SIG-M5 (cell line): ENCODE measurements at places on chromosomes 6 and 20.

- DNase-seq, result no peak
Measured at GRCh38 chr6:135985471-135985870, 134.0 kb downstream of the PDE7B start.

- DNase-seq, result no peak
Measured at GRCh38 chr6:946546-946945, 253.6 kb upstream of the EXOC2 start.

GRCh38 chr20:37920270-37920669, 17.3 kb downstream of the VSTM2L start:
- no peak for DNase-seq

DNA sequence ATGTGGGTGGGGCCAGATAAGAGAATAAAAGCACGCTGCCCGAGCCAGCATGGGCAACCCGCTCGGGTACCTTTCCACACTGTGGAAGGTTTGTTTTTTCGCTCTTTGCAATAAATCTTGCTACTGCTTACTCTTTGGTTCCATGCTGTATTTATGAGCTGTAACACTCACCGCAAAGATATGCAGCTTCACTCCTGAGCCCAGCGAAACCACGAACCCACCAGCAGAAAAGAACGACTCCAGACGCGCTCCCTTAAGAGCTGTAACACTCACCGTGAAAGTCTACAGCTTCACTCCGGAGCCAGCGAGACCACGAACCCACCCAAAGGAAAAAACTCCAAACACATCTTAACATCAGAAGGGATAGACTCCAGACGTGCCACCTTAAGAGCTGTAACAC, 76.7 kb downstream of the TFAP2A start:
- no peak for DNase-seq

DNA sequence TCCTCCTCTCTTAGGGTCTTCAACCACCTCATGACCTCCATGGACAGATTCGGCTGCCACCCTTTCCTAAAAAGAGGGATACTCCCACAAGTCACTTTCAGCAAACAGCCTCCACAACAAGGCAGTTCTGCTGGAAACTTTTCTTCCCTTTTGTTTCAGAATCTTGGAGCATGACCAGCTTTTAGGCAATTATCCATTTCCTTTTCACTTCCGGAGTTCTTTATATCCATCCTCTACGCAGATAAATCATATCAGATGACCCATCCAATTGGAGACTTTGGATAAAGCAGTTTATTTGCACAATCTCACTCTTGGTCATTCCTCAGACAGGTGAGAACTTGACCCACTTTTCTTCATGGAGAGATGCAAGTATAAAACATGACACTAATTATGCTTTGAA, 398.5 kb downstream of the LMBRD1 start:
- no peak for DNase-seq

- DNase-seq, result no peak
Measured at GRCh38 chr6:44143731-44144130, 14.9 kb upstream of the CAPN11 start.

DNA sequence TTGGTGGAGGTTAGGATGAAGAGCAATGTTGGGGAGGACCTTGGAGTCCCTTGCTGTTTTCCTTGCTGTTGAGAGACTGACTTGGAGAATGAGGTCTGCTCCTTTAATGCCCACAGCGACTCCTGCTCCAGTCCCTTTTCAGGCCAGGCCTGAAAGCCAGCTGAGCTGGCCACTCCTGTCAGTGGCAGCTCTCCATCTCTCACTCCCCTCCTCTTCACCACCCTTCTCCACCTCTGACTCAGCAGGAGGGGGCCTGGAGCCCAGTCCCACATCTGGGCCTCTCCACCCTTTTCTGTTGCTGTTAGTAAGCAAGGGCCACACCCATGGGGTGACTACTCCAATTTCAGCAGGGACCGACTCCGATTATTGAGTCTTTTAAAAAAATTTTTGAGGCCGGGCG, 2.2 kb downstream of the SNX21 start:
- DNase-seq, result no peak

DNA sequence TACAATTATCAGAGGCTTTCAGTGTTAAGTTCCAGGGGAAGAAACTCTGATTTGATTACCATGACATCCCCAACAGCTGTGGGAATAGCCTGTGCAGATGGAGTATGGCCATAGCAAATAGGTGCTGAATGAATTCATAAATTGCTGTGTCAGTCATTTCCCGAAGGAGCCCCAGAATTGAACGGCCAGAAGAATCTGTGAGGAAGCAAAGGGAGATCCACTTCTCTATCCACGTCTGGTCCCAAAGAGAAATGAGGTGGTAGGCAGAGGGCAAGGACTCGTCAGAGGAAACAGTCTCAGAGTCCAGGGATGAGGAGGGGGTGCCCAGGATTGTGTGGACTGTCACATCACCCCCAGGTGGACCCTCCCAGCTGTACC, 3.1 kb upstream of the TAF8 start:
- no peak for DNase-seq

DNA sequence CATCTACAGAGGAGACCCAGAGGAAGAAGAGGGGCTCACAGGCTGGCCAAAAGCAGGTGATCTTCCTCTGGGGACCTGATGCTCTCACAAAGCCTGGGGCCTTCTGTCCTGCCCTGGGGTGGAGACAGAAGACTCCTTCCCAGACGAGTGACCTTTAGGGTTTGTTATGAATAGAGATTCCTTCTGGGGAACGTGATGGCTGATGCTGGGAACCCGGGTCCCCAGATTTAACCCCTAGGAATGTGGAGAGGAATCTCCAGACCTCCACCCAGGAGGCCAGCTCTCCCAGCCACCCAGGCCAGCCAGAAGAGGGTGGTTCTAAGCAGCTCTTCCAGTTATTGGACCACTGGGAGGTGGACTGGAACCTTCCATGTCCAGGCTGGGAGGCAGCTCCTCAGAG, 16.8 kb upstream of the CCN5 start:
- no peak for DNase-seq

DNA sequence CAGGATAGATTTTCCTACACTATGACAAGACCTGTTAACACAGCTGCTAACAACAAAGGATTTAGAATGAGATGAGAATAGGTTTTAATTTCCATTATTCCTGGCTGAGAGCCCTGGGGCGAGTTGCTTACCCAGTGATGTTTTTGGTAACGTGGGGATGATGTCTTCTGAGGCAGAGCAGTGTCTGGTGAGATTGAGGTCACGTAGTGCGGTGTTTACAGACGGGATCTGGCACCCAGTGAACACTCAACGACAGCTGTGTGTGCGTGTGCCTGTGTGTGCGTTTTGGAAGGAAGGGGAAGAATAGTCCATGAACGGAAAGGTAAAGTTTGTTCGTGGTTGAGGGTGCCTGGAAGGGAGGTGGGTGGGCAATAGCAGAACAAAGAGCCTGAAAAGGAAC, 384.7 kb downstream of the C6orf118 start:
- DNase-seq, result no peak

DNA sequence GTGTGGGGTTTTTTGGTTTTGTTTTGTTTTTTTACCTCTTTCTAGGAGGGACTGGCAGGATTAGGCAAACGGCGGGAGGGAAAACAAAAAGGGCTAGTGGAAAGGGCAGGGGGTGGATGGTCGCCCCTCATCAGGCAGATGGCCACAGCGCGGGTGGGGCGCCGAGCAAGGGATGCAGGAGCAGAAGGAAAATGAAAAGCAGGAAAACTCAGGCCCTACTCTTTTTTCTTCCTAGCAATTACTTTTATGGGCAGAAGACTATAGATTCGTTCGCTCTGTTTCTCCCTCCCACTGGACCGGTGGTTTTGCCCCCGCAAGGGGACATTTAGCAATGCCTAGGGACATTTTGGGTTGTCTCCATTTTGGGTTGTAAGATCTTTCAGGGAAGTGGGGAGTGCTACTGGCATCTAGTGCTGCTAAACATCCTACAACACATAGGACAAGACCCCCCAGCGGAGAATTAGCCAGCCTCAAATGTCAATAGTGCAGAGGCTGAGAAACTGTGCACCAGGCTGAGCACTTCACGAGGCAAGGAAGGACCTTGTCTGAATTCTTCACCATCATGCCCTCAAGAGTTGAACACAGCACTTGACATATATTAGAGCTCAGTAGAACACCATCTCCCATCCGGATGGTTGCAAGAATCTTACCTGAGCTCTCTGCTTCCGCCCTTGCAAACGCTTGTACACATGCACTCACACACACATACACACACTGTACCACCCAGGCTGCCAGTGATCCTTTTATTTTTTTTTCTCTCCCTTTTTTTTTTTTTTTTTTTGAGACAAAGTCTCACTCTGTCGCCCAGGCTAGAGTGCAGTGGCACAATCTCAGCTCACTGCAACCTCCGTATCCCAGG, 4.8 kb upstream of the ZMYND8 start:
- no peak for DNase-seq

DNA sequence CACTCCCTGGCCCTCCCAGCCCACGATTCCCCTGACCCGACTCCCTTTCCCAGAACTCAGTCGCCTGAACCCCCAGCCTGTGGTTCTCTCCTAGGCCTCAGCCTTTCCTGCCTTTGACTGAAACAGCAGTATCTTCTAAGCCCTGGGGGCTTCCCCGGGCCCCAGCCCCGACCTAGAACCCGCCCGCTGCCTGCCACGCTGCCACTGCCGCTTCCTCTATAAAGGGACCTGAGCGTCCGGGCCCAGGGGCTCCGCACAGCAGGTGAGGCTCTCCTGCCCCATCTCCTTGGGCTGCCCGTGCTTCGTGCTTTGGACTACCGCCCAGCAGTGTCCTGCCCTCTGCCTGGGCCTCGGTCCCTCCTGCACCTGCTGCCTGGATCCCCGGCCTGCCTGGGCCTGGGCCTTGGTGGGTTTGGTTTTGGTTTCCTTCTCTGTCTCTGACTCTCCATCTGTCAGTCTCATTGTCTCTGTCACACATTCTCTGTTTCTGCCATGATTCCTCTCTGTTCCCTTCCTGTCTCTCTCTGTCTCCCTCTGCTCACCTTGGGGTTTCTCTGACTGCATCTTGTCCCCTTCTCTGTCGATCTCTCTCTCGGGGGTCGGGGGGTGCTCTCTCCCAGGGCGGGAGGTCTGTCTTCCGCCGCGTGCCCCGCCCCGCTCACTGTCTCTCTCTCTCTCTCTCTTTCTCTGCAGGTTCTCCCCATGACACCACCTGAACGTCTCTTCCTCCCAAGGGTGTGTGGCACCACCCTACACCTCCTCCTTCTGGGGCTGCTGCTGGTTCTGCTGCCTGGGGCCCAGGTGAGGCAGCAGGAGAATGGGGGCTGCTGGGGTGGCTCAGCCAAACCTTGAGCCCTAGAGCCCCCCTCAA, at the start of gene LTA:
Gene LTA, plus strand, starts transcription at position 249 of the 871 bp plus-strand sequence. Its CDS starts 454 bp downstream, at position 703.
- DNase-seq, result no peak

- DNase-seq, result no peak
Measured at GRCh38 chr20:6654513-6655252, 112.8 kb upstream of the BMP2 start.

DNA sequence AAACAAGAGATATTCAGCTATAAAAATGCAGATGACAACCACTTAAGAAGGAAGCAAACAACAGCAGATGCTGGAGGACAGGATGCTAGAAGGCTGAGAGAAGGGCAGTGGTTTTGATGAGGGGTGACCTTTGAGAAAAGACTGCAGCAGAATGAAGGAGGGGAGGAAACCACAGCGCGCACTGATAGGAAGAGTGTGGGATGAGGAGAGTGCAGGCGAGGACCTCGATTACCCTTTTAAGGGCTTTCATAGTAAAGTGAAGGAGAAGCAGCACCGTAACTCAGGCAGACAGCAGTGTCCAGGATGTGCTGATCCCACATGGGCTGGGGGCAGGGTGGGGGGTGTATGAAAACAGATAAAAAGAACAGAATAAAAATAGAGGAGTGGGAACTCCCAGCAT, 19.2 kb downstream of the ZBTB2 start:
- no peak for DNase-seq

- no peak for DNase-seq
Measured at GRCh38 chr6:170162011-170162774, 128.7 kb downstream of the DLL1 start.

DNA sequence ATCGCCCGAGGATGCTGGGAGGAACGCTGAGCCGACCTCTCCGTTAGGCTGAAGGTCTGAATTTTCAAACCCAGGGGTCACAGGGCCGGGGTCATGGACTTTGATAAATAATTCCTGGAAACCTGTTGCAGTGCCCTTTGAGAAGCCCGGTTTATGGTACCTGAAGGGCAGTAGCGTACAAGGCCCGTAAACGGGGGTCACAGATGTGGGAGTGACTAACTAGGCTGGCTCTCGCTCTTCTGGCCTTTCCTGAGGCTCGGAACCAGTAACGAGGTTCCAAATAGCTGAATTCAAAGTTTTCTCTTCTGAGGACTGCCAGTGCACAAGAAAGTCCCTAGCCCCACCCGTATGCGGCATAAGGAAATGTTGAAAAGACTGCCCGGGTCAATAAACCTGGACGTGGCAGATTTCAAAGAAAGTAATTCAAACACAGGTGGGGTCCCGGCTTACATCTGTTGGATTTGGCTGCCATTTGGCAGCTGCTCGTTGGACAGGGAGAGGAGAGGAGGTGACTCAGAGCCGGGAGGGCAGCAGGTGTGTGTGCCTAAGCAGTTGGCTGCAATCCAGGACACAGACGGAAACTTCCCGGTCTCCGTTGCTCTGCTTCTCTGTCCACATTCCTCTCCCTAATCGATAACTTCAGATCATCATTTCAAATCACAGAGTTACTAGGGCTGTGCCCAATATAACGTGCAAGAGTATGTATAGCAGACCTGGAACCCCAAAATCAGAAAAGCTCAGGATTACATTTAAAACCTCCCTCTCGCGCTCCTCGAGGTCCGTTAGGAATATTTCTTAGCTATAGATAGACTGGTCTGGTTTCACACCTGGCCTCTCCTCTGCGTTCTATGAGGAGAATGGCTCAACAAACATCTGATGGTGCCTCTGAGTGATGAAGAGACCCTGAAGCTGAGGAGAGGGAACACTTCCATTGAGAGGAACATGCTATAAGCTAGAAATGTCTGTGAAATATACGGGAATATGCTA, 765 bp upstream of the GMDS start:
- no peak for DNase-seq

DNA sequence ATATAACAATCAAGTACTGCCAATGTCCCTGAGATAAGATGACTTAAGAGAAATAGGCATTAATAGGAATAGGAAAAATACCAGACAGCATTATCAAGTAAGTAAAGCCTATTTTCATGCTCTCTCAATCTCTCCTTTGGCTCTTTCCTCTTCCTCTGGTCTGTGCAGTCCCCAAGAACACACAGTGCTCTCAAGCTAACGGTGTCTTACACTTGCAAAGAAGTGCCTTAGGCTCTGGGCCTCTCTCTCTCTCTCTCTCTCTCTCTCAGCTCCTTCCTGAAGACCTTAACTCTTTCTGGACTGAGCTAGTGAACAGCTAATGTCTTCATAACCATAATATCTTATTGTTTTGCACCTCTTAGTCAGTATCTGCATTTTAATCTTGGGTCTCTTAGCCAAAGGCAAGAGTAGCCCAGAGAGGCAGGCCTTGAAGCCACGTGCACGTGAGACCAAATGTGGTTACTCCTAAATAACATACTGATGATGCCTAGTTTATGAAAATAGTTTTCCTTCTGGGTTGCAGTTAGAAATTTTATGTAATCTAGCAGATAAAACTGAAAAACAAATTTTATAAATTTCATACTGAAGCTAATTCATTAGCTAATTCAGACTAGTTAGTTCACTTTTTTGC, 70.8 kb downstream of the TPD52L1 start:
- no peak for DNase-seq

GRCh38 chr6:152271776-152272464, 365.2 kb downstream of the SYNE1 start:
- DNase-seq, result no peak
